Kidney glomerular epithelial cell (primary cell): ENCODE measurements at places on chromosomes 7 and 10.

- DNase-seq, result no peak
Measured at GRCh38 chr7:41378156-41378555, 324.7 kb downstream of the INHBA start.

DNA sequence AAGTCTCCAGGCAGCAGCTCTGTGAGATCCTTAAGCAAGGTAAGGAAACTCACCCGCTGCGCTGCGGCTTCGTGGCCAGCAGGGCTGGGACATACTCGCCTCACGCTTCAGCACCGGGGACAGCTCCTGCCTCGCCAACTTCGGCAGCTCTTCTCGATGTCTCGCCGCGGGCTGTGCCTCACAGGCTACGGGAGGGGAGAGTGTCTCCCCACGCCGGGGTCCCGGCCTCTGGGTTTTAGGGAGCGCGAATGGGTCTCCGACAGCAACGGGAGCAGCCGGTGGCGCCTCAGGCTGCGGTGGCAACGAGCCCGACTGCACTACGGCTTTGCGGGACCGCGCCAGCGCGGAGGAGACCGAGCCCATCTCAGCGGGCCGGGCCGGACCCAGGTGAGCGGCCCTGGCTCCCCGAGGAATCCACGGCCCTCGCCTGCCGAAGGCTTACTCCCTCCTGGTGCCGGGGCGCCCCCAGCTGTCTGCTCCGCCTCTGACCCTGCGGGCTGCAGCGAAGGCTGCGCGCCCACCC, 62.4 kb downstream of the LSM5 start:
- peak; percentile 67 for DNase-seq

DNA sequence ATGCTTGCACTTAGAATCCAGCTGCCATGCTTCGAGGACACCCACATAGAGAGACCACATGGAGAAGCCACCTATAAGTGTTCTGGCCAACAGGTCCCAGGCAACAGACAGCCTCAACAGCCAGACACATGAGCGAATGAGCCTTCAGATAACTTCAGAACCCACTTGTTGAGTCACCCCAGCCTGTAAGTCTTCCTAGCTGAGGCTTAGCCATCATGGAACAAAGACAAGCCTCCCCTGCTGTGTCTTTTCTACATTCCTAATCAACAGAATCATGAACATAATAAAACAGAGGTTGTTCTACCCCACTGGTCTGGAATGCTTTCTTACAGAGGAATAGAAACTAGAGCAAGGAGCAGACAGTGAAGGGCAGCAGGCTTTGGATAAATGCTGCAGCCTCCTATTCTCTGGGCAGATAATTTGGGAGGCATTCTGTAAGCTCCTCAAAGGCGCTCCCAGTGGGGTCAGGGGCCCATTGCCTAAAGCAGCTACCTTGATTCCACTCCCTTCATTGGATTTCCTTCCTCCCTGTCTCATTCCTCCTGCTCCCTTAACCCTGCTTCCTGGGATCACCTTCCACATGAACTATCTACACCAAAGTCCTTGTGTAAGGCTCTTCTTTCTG, 4.6 kb downstream of the TLL2 start:
- DNase-seq, result peak; percentile 99

- DNase-seq, result no peak
Measured at GRCh38 chr7:65946904-65947303, 35.1 kb downstream of the GUSB start.

DNA sequence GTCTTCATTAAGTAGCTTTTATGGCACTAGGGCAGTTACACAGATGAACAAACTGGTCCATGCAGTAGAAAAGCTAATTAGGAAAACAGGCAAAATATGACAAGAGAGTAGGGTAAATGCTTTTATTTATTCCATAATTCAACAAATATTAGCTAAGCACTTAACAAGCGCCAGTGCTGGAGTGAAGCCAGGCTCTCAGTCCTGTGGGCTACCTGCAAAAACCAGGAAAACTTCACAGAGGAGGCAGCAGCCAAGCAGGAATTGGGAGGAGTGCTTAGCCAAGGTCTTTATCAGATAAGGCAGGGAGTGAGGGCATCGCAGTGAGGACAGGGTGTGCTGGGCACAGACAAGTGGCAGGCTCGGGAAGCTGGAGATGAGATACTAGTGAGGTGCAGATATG, 4.9 kb upstream of the KAT6B start:
- DNase-seq, result no peak

DNA sequence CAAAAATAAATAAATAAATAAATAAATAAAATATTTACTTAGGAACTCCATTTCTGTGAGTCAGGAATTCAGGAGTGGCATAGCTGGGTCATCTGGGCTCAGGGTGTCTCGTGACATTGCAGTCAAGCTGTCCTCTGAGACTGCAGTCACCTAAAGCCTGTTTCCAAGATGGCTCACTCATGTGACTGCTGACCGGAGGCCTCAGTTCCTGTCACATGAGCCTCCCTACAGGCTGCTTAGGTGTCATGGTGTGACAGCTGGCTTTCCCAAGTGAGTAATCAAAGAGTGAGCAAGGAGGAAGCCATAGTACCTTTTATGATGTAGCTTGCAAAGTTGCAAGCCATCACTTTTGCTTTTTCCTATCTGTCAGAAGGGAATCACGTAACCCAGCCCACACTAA, 128.6 kb upstream of the KCTD7 start:
- DNase-seq, result no peak

GRCh38 chr7:100080907-100081534, 502 bp downstream of the ZNF3 start:
- peak; percentile 33 for DNase-seq

GRCh38 chr10:95651346-95652060, 5.0 kb downstream of the ALDH18A1 start:
- DNase-seq, result no peak

DNA sequence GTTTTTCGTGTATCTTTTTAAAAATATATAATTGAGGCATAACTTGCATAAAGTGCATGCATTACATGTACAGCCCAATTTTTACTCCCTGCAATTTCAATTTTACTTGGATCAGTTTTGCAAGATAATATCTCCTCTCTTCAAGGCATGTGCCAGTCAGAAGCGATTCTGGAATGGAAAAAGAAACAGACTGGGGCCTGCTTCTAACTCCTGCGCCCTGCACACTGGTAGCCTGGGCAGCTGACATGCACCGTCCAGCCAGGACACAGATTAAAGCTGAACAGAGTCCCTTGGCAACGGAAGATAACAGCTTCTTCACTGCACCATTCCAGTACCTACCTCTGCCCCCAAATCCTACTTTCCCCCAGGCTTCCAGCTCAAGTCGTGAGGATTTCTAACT, 182.1 kb downstream of the FAM107B start:
- DNase-seq, result no peak

DNA sequence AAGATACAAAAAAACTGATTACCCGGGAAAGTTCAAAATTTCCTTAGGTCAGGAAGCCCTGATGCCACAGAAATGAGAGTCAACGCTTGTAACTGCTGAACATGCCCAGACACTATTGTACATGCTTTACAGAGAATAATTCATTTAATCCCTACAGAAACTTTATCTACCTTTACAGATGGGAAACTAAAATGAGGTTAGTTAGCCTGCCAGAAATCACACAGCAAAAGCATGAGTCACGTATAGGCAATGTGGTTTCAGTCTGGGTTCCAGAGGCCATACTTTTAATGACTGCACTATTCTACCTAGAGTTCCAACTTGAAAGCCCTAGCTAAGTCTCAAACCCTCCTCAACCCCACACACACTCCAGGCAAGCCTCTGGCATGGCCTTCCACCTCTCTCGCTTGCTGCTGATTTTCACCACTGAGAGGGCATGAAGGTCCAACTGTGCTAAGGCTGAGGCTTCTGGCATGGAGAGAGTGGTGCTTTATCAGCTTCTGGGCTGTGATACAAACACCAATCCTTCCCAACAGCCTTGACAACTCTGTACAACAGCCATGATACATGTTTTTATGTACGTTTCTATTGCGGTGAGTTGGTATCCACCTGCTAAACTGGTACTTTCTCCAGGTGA, 1011.2 kb upstream of the GHITM start:
- DNase-seq, result no peak

DNA sequence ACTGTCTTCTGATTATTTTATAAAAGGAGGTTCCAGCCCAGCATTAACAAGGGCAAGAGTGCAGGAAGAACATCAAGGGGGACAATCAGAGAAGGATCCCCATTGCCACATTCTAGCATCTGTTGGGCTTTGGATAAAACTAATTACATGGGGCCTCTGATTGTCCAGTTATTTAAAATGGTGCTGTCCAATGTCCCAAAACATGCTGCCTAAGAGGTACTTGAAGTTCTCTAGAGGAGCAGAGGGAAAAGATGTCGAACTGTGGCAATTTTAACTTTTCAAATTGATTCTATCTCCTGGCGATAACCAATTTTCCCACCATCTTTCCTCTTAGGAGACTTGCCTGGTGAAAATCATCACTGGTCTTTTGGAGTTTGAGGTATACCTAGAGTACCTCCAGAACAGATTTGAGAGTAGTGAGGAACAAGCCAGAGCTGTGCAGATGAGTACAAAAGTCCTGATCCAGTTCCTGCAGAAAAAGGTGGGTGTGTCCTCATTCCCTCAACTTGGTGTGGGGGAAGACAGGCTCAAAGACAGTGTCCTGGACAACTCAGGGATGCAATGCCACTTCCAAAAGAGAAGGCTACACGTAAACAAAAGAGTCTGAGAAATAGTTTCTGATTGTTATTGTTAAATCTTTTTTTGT, 2.3 kb downstream of the IL6 start:
- DNase-seq, result no peak

DNA sequence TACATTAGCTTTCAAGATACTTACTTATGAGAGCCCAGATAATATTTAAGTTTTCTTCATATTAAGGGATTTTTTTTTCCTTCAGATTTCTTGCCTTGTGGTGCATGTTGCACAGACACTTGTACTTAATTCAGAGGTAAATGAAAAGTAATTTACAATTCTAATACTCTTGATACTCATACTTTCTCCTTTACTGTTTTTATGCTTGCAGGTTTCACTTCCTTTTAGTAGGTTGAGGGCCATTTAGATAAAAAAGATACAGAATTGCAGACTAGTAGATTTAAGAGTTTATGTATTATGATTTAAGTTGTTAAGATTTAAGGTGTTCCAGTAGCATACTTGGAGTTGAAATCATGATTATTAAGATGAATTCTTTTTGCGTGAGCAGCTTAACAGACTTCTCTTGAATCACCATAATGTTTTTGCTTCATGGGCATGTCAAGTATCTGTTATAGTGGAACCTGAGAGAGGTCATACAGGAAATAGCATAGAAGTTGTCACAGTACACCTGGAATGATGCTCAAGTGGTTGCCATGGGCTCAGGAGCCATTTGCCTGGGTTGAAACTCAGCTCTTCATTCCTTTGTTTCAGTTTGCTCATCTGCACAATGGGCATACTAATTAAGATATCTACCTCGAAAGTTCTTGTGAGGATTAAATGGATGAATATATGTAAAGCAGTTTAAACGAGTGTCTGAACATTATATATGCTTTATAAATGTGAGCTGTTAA, 174.8 kb upstream of the PRPS1L1 start:
- no peak for DNase-seq

DNA sequence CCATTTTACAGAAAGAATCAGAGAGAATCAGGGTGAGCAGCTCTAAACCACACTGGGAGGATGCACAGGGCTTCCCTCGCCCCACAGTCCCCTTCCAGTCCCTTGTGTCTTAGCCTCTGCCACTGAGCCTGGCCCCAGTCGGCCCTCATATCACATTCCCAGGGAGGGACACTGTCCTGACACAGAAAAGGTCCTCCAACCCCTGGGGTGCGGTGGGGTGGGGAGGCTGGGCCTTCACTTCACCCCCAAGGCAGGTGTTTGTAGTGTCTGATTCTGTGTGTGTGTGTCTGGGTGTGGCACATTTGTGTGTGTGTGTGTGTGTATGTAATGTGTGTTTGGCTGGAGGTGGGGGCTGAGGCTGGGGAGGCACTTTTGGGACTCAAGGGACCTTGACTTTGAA, 1.8 kb upstream of the KCP start:
- DNase-seq, result no peak

DNA sequence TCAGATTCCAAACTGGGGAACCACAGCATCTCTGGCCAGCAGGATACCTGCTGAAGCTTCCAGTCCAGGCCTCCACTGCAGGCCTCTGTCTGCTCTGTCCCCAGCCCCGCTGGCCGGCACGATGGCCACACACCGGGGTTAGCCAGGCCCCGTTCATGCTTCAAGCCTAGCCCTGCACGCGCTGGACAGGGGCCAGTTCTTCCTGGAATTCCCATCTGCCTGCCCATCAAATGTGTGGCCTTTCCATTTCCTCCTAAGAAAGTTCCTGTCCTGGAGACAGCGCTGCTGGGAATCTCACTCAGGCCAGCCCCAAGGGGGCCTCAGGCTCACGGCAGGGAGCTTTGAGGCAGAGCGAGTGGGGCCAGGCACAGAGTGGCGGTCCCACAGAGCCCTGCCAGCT, 18.0 kb downstream of the SH2B2 start:
- DNase-seq, result no peak
